ENCODE measurements at places on chromosomes 3 and 15.

- no peak for DNase-seq
These were observed 40.1 kb downstream of the C2CD4B start for GRCh38 chr15:62124973-62125303.

- DNase-seq: no peak
These were observed 40.1 kb downstream of the SGO1 start for GRCh38 chr3:20145874-20146273.

DNA sequence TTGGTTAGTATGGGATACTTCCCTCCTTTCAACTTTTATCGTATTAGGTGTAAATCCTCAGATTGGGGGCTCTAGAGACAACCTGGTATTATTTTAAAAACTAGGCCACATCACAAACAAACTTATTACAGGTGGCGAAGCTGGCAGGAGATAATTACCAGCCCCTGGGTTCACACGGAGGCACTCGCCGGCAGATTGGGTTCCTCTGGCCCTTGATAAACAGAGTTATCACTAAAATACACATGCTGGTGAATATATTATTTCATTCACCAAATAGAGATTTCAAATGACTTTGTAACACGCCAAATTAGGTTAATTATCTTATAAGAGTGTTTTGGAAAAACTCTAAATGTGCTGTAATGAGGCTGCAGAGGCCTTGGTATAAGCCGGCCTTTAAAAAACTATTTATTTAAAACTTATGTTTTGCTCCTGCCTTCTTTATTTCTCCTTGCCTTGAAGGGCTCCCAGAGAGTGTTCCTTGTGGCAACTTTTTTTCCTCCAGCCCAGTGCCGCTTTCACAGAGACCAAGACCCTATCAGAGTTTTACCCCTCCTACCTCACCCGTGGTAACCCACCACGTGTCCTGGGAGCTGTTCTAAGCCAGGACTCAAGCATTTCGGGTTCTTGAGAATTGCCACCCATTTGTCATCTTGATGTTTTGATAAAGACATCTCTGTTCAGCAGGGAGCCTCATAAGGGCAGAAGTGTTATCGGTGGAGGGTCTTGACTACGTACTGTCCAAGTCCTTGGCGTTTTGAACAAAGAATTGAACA, 468.6 kb upstream of the CFAP20DC start:
- no peak for DNase-seq

DNA sequence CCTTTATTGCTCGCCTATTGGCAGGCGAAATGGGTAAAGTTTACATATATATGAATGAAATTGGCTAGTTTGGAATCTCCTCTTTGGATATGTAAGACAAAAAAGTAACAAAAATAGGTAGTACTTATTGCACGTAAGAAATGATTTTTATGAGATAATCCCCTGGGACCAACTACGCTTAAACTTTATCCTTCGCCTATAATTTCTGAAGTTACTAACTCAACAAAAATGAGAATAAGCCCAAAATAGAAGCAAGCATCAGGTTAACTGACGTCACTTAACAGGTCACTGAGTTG, 438 bp upstream of the SLC49A4 start:
- no peak for DNase-seq

DNA sequence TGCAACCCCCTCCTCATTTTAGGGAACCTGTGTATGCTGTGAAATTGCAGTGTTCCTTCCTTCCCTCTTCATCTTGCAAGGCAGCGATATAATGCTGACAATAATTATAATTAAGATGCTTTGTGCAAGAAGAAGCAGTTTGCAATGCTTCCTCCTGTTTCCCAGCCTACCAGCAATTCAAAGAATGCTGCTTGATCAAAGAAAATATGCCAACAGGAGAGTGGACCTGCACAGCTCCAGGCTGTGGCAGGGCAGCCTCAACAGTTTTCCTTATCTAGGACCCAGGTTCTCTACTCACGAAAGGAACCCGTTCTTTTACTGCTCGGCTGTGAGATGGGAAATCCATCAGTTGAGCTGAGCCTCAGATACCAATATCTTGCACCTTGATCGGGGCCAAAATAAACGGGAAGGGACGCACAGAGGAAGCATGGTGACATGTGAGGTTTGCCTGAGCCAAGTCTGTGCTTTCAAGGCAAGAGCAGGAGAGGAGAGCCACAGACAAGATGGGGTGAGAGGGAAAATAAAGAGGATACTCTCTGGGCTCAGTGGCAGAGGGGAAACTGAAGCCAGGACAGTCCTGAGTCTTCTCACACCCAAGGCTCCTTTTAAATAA, 22.6 kb upstream of the LRTM1 start:
- DNase-seq: no peak

DNA sequence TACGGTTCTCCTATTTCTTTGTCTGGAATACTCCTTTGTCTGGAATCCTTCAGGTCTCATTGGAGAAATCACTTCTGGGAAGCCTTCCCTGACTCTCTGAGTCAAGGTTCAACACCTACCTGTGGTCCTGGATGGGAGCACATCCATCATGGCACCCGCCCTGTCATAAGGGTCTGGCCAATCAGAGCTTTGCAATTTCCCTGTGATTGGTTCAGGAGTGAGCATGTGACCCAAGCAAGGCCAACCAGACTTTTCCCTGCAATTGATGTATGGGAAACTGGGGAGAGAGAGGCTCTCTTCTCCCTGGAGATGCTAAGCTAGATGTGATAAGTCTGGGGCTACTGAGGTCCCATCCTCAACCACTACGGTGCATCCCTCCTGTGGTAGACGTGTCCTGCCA, 8.1 kb downstream of the FAM3D start:
- DNase-seq: no peak

DNA sequence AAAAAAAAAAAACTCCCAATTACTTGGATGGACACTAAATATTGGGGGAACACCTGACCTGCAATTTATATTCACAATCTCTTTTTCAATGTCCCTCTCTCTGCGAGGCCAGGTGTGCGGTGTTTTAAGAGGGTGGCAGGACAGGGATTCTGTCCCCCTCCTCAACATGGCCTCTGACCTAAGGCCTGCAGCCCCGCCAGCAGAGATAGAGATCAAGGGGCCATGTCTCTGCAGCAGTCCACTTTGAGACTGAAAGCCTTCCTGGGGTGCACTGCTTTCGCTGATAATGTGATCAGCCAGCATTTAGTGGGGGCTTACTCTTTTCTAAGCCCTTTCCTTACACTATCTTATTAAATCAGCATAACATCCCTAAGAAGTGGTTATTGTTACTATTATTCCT, 419.9 kb downstream of the OCA2 start:
- DNase-seq: no peak

- peak; percentile 48 for DNase-seq
These were observed 1.6 kb upstream of the FOXP1 start for GRCh38 chr3:71585131-71585530.

DNA sequence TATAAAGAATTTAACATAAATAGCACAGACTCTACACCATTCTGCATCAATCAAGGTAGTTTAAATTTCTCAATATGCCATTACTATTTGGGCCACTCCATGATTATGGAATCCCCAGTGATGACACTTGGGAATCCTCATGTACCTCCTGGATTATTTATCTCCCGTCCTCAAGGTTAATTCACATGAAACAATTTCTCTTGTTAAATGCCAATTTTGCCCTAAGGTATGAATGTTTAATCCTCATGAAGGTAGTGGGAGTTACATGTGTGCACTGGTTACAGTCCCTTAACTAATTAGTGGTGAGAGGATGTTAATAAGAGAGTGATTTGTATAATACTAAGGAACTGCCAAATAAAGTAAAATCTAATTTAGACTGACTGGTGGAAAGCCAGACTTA, 372.3 kb upstream of the MDFIC2 start:
- DNase-seq: no peak

DNA sequence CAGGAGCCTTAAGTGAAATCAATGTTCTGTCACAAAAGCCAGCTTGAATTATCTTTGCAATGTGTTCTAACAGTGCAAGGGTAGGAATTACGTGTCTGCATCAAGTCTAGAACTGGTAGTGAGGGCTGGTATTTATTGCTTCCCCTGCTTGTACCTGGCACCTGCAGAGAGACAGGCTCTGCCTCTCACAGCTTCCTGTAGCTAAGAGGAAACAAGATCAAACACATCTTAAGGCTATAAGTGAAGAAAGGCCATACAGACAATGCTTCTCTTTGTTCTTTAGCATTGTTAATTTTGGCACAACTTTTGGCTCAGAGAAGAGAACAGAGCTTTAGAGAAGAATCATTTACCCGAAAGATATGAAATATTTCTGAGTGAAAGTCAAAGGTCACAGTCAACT, 479.9 kb downstream of the GRM7 start:
- no peak for DNase-seq

- DNase-seq: peak; percentile 16
These were observed 229.4 kb upstream of the SUCLG2 start for GRCh38 chr3:67883766-67884165.

- no peak for DNase-seq
These were observed 159.9 kb downstream of the MAGI1 start for GRCh38 chr3:65878831-65879230.

DNA sequence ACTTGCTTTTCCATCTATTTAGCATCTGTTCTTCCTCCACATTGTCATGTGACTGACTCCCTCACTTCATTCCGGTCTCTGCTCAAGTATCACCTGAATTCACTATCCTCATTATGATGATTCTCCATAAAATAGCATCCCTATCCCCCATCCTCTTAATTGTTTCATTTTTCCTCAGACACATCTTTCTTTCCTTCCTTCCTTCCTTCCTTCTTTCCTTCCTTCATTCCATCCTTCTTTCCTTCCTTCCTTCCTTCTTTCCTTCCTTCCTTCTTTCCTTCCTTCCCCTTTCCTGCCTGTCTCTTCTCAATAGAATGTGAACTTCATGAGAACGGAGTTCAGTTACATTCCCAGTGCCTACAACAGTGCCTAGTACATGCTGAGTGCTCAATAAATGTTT, 32.6 kb upstream of the MTHFS start:
- no peak for DNase-seq

GRCh38 chr15:68994149-68994548, 20.3 kb upstream of the NOX5 start:
- no peak for DNase-seq

- DNase-seq: no peak
These were observed 49.3 kb downstream of the ADAMTS7 start for GRCh38 chr15:78761891-78762385.

- DNase-seq: no peak
These were observed 796.0 kb downstream of the ROBO2 start for GRCh38 chr3:77835921-77836320.

- DNase-seq: no peak
These were observed 27.3 kb upstream of the UBE2E1 start for GRCh38 chr3:23778446-23778845.

GRCh38 chr3:162525066-162525742, 1028.6 kb downstream of the OTOL1 start:
- no peak for DNase-seq

- DNase-seq: no peak
These were observed 120.3 kb upstream of the SLC6A11 start for GRCh38 chr3:10695595-10696285.

GRCh38 chr15:48061605-48062004, 59.2 kb upstream of the SLC24A5 start:
- DNase-seq: no peak

GRCh38 chr15:101123222-101123910, 128.5 kb downstream of the CHSY1 start:
- no peak for DNase-seq

DNA sequence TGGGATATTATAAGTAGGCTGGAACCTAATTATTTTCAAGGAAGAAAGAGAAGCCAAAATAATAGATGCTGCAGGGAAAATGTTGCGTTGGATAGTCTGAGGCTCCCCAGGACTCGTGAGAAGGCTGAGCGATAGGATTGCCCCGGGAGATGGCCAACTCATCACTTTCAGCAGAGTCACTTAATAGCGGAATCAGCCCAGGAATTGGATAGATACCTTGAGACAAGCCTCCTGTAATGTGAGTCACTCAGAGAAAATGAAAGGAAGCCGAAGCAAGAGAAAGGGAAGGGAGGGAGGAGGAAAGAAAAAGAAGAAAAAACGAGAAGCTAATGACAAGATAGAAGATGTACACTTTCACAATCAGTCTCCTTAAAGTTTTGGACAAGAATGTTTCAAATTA, 94.3 kb downstream of the SQOR start:
- DNase-seq: no peak

DNA sequence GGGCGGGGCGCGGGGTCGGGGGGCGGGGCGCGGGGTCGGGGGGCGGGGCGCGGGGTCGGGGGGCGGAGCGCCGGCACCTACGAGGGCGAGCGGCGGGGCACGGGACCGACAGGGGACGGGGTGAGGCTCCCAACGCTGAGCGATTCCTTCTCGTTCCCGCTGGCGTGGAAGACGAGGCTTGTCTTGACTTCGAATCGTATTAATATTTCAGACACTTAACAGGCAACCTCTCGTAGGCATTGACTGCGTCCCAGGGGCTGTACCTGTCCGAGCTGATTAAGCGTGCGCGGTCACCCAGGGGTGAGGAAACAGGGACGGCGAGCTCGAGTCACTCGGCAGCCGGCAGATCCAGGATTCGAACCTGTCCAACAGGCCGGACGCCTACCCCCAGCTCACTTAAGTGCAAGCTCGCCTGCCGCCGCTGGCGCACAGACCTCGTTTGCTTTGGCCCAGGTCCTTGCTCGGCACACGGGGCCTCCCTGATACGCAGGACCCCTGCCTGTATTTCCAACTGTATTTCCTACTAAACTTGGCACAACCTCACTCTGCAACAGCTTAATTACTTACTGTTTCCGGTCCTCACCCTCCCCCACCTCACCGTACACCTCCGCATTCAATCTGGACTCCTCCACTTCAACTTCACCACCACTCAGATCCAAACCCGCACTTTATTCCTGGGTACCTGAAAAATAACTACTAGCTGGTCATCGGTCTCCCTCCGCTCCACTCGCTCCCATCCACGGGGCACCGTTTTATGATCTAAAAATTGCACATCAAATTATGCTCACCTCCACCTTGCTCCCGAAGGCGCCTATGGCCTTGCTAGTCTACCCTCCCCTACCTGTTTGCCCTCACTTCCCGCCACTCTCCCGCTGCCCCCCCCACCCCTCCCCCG, 722 bp upstream of the ZXDC start:
- no peak for DNase-seq

DNA sequence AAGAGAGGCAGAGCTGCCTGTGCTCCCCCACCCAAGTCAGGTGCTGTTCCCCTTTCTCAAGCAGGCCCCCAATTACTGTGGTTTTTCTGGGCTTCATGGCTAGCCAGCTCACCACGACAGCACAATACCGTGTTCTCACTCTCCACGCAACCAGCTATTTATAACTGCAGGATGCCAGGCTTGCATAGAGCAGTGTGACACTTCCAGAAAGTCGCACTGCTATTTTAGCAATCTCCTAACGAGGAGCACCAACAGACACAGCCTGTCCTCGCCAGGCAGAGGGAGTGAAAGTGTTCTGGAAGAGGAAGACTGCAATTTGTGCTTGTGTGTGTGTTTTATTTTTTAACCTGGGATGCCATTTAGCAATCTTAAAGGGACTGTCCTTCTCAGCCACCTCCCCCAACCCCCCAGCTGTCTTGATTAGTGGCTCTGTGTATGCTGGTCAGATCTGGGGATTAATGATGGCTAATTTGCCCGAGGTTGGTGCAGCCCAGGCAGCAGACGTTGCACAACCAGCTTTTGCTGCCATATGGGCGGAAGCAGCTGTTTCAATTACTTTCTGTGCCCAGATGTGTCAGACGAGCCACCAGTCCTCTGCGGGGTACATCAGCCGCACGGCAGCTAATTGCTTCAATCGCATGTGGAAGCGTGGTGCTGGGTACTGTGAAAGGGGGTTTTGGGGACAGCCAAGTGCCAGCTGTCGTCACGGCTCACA, 268.0 kb upstream of the ARRDC4 start:
- peak; percentile 46 for DNase-seq

- no peak for DNase-seq
These were observed 829.5 kb downstream of the ROBO2 start for GRCh38 chr3:77869423-77869822.

Data from hippocampal formation (tissue), 2 donors.